Fibroblast of skin of left biceps (primary cell): ENCODE measurements at places on chromosomes 12 and 14.

GRCh38 chr12:92136965-92137721, 8.5 kb downstream of the BTG1 start:
- DNase-seq, result peak; percentile 81

DNA sequence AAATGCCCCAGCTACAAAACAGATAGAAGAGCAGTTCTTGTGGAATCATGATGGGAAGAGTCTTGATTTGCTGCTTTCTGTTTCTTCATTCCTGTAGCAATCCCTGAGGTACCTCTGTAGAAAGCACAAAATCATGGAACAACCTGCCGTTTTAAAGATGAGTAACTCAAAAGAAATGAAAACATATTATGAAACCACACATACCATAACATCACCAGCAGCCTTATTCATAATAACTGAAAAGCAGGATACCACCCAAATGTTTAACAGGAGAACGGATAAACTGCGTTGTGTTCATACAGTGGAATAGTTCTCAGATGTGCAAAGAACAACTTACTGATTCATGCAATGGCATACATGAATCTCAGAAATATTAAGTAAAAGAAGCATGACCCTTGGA, 188.1 kb downstream of the RGS6 start:
- no peak for DNase-seq

GRCh38 chr12:104653730-104654664, 197.2 kb downstream of the CHST11 start:
- DNase-seq, result no peak

- DNase-seq, result no peak
Observed at GRCh38 chr14:23364164-23365035, 572 bp downstream of the EFS start.

GRCh38 chr12:45572114-45572513, 157.4 kb upstream of the ARID2 start:
- no peak for DNase-seq

DNA sequence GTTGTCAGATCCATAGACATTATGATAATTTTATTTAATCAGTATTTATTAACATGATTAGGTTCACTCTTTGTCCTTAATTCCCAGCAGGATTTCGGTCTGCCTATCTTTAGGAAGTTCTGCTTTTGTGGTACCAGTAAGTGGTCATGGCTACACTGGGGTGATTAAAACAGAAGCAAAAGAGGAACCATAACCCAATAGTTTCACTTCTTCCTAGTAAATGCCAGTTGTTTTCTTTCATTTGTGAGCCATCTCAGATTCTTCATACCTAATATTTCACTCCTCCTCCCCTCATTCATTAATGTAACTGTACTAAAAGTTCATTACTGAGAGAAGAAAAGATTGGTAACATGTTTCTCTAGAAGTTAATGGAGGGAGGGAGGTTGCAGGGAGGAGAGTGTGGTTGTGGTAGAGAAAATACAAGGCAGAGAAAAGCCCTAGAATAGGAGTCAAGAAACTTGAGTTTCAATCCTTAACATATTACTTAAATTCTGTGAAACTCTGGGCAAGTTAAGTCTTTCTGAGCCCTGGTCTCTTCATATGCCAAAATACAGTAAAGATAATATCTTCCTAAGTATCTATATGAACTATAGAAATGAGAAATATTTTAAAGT, 101.2 kb downstream of the PEBP1 start:
- no peak for DNase-seq

DNA sequence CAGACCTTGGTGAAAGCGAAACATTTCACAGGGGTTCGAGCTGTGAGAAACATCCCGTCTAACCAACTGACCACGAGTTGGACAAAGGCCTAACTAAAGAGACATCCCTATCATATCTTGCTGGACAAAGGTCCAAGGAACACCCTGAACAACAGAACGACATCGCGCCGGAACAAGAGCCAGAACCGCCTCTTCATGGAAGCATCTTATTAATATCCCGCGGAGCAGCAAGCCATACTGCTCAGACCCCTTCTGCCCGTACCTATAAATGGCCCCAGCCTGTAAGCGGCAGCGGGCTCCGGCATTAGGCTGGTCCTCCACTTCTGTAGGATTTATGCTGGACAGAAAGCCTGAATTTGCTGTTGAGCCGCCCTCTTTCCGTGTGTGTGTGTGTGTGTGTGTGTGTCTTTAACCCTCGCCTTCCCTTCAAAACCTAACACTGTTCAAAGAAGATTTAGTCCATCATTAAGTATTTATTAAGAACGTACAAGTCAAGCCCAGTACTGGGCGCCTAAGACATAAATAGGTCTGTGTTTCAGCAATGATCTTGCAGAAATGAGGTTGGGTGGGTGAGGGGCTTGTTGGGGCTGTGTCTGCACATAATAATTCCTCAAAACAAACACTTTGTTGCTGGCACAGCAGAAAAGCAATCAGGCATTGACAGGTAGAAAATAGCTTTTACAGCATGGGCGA, 1.9 kb downstream of the SLC6A15 start:
- DNase-seq, result no peak

- no peak for DNase-seq
Observed at GRCh38 chr14:76936483-76936882, 92.0 kb downstream of the IRF2BPL start.

- DNase-seq, result no peak
Observed at GRCh38 chr12:92414170-92415070, 268.8 kb upstream of the BTG1 start.
